Liver (tissue), 10 donors: ENCODE measurements at places on chromosomes 2 and 18. TPM values are rescaled to one million over a fixed set of nuclear protein-coding genes. Genes with fewer than 3 reads are reported as not detected.

Gene GCA
- total RNA-seq, result 45.2 TPM

Gene MAPK4
- total RNA-seq, result under 0.01 TPM

Gene DNER
- total RNA-seq, result not detected

Gene REG1B
- total RNA-seq, result not detected

Gene TXNDC2
- under 0.01 TPM for total RNA-seq

Gene ABCG8
- 81.2 TPM for total RNA-seq

Gene CDH2
- 38.1 TPM for total RNA-seq

Gene GPC1
- 13.4 TPM for total RNA-seq

DNA sequence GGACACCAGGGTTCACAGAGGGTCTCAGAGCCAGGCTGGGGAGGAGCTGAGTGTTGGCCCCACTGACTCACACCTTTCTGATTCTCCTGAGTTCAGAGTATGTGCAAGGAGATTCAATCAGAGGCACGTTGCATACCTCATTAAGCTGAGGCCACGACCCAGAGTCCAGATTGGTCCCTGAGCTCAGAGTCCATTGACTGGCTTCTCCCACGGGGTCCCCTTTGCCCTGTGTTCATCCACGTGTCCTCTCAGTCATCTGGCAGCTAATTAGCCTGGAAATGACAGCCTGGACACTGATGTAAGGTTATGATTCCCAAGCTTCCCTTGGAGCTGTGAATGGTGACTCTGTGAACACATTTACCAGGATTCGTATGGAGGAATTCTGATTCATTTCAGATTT lies 267.2 kb downstream of the SH3BP4 start:
- DNase-seq, result no peak

GRCh38 chr2:144256996-144257707 lies 262.8 kb downstream of the ZEB2 start:
- DNase-seq, result no peak

GRCh38 chr2:8389431-8390108 lies 292.3 kb upstream of the ID2 start:
- no peak for DNase-seq

GRCh38 chr18:12911025-12911928 lies 27.2 kb upstream of the PTPN2 start:
- DNase-seq, result peak; percentile 52

GRCh38 chr2:59727121-59727590 lies 826.3 kb downstream of the BCL11A start:
- DNase-seq, result no peak

GRCh38 chr2:145292166-145292565 lies 772.2 kb upstream of the ZEB2 start:
- no peak for DNase-seq

DNA sequence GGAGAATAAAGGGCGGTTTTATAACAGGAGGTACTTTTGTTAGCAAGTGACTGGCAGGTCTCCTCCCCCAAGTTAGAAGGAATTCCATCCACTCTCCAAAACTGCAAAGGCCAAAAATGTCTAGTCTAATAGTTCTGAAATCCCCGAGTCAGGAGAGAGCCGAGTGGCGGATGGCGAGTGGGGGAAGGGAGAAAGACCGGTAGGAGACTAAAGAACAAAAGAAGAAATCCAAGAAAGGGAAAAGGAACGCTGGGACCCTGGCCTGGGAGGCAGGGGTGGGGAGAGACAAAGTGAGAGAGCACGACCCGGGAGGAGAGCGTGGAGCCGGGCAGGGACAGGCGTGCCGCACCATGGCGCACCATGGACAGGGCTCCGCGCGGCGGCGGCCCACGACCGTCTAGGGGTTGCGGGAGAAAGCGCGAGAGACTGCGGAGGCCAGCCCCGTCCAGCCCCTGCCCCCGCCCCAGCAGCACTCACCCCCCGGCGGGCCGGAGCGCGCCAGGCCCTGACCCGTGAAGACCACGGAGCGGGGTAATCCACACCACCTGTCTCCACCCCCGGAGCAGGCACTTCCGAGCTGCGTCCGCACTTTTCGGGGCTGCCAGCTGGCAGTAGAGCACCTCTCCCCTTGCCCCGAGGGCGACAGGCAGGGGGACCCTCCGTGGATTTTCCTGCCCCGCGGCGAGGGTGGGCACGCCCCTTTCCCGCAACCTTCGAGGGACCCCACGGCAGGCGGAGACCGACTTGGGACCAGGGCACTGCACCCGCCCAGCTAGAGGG lies 1.6 kb downstream of the CDH2 start:
- DNase-seq, result peak; percentile 45

- DNase-seq, result no peak
Measured at GRCh38 chr2:72956936-72957335, 39.6 kb downstream of the EMX1 start.

DNA sequence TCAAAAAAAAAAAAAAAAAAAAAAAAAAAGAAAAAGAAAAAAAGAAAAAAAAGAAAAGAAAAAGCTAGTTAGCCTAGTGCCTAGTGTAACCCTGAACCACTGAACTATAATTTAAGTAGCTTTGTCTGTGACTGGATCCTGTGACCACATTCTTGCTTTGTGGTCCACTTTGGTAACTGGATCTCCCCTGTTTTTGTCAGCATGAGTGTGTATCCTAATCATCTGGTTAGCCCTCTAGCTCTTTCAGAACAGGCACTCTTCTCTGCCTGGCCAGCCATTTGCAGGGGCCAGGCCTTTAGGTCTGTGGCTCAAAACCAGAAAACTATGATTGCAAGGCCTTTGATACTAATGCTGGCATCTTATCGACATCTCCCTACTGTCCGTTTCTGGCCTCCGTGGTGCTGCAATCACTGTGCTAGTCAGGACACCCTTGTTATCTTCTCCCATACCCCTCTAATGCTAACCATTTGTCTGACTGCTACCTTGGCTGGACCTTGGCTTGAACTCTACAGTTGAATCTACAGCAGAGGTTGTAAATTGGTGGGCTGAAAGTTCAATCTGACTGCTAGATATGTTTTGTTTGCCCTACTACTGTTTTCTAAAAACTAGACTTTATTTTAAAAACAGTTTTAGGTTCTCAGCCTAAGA lies 40.5 kb downstream of the RBKS start:
- DNase-seq, result no peak

- DNase-seq, result peak; percentile 60
Measured at GRCh38 chr2:197168705-197169104, 141.9 kb downstream of the ANKRD44 start.

DNA sequence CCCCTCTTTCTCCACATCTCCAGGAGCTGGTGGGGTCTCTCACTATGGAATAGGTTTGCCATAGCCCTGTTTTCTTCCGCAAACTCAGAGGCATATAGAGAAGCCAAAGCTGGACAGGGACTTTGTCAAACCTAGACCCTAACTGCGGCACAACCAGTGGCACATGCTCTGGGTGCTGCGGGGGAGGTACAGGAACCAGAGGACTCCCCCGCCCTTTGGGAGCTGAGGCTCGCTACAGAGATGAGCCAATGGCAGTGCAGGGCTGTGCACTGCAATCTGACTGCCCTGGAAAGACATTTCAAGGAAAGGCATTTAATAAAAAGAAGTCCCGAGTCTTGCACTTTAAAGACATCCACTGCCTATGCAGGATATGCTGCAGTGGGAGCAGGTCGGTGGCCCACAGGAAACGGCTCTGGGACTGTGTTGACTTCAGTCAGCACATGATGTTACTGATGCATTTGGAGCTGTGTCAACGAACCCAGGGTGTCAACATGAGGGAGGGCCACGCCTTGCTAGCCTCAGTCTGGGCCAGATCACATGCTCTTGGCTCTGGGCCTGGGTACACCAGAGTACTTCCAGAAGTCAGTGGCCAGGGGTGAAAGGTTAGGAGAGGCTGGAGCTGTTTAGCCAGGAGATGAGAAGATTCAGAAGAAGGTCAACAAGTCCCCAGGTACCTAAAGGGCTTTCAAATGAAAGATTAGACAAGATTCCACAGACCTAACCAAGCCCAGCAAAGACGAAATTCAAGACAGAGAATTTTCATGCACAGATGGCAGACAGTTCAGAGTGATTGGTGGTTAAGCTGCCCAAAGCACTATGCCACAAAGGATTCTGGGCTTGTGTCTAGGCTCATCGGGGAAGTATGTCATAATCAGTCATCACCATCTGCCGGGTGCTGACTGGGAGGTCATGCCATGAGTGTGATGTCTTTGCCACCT lies 8.2 kb downstream of the SLC35F6 start:
- DNase-seq, result peak; percentile 79

GRCh38 chr2:64524604-64525316 lies 632 bp downstream of the AFTPH start:
- no peak for DNase-seq

DNA sequence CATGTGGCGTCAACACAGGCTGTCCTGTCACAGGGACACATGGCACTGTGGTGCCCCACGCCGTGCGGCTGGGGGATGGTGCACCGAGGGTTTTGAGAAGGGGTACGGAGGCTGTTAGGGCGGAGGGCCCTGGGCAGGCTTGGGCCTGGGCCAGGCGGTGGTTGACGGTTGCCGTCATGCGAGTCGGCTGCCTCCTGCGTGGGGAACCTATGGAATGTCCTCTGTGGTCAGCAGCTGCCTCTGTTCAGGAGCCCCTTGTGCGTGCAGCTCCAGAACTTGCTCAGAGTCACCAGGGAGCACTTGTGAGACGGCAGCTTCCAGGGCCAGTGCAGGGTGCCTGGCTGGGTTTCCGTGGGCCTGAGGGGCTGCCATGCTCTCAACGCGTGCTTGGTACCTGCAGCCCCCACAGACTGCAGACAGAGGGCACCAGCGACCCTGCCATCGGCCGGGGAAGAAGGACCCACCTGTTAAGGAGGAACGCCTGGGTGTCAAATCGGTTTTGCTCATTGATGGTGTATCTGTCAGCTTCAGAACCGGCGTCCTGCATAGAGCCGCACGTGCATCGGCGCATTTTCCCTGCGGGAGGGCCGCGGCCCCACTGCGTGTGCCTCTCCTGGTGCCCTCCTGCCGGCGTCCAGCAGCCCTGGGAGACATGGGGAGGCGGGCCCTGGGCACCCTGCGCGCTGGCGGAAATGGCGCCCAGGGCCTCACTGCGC lies 10.0 kb upstream of the D2HGDH start:
- DNase-seq, result no peak

GRCh38 chr2:144706647-144707046 lies 186.7 kb upstream of the ZEB2 start:
- DNase-seq, result no peak

- no peak for DNase-seq
Measured at GRCh38 chr2:68931799-68932198, 20.9 kb downstream of the GKN2 start.

GRCh38 chr2:232537079-232537478 lies 2.4 kb upstream of the CHRNG start:
- DNase-seq, result no peak

DNA sequence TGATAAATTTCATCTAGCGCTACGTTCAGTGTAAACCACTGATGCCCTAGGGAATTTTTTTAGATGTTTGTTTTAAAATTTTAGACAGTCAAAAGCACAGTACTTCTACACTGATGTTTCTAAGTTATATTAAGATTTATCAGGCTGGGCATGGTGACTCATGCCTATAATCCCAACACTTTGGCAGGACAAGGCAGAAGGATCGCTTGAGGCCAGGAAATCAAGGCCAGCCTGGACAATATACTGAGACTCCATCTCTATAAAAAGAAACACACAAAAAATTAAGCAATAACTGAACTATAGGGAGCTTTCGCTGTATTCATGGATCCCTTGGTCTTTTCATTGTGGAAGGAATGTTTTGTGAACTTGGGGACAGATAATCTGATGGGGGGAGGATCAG lies 50.6 kb upstream of the MAPRE2 start:
- no peak for DNase-seq

DNA sequence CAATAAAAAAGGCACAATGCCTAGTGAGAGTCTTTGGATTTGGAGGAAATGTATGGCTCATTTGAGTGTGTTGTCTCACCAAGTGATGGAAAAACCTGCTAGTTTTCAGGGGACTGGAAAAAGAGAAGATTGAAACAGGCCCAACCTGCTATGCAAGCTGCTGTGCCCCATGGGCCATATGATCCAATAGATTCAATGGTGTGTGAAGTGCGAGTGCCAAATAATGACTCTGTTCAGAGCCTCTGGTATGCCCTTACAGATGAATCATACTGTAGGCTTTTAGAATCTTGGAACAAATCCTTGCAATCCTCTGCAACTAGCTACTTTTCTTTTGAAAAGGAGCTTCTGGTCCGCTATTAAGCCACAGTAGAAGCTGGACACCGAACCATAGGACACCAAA lies 529.8 kb upstream of the CNTNAP5 start:
- DNase-seq, result no peak

DNA sequence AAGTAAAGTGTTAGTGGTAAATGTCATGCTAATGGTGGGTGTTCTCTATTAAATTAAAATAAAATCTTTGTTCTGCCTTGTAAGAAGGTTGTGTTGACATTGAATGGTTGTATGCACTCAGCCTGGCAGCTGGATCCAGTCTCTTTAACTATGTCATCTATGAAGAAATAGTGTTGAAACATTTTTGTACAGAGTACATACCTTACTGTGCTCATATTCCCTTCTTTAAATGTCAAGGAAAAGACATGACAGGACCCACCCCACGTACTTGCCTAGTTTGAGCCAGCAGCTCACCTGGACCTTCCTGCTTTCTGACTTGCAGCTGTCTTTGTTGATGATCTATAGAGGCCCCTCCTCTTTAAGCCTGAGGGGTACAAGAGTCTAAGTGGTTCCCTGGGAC lies 85.6 kb upstream of the ST3GAL5 start:
- DNase-seq, result no peak

- DNase-seq, result peak; percentile 62
Measured at GRCh38 chr2:47344890-47345589, 57.9 kb upstream of the MSH2 start.

GRCh38 chr2:217973008-217973787 lies 29.6 kb downstream of the TNS1 start:
- no peak for DNase-seq

DNA sequence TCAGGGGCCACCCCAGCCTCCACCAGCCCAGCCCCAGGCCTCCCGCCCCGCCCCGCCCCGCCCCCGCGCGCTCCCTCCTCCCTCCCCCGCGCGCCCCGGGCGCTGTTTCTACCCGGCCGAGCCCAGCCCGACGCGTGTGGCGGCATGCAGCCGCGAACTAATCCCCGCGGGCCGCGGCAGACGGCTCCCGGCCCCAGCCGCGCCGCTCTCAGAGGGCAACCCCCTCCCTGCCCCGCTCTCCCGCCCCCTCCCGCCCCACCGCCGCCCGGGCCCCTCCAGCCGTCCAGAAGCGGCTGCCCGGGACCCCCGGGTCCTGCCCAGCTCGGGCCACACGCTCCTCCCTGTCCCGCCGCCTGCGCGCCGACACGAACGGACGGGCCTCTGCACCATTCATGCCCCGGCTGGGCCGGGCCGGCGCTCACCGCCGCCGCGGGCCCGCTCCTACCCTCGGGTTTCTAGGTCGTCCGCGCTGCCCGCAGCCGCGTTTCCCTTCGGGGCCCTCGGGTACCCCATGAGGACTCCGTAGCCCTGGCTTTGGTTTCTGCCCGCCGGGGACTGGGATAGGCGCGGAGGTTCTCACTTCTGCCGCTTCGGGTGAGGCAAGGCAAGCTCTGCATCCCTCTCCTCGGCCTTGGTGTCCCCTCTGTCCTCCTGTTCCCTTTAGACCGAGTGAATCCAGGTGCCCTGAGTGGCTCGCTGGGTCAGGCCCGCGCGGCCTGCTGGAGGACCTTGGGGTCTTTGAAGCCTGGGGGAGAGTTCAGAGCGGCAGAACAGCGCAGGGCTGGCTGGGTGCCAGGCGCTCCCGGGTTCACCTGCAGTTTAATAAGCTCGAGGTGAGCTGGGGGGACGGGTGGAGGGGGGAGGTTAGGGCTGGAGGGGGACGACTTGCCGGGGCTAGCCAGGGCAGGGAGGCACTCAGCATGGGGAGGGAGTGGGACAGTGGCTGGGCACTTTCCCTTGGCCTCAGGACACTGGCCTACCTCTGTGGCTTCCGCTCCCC lies 3.1 kb downstream of the WNT10A start:
- DNase-seq, result no peak
